Adrenal gland (tissue), 19 donors: ENCODE measurements at places on chromosomes 2 and 18.

GRCh38 chr2:20496076-20496872 lies 49.4 kb downstream of the RHOB start:
- peak; percentile 80 for DNase-seq

DNA sequence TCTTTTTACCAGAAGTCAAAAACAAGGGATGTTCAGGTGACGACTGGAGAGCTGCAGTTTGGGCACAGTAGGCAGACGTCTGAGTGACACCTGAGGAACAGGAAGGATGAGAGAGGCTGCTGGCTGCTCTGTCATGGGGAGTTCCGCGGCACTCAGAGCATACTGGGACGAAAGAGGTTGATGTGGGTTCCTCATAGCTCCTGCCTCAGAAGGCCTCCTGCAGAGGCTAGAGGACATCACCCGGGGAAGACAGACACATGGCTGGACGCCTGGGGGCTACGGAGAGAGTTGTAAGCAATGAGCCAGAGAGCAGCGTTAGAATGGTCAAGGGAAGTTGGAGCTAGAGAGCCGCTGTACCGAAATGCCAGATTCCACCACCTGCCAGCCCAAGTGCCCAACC lies 45.1 kb upstream of the GLI2 start:
- no peak for DNase-seq

DNA sequence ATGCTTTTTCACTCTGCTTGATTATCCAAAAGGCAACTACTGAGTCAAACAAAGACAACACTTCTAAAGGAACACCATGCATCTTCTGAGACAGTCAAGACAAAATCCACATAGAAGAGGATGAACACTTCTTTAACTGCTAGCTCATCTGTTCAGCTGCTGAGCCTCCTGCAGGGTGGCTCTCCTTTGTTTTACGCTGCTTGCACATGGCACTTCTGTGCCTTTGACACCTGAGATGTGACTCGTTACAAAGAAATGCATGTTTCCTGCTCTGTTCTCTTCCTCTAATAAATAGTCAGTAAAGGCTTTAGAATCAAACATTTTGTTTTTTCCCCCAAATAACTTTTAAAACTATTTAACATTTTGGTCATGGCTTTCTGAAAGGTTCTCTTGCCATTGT lies 1129.4 kb downstream of the TDRD15 start:
- no peak for DNase-seq

DNA sequence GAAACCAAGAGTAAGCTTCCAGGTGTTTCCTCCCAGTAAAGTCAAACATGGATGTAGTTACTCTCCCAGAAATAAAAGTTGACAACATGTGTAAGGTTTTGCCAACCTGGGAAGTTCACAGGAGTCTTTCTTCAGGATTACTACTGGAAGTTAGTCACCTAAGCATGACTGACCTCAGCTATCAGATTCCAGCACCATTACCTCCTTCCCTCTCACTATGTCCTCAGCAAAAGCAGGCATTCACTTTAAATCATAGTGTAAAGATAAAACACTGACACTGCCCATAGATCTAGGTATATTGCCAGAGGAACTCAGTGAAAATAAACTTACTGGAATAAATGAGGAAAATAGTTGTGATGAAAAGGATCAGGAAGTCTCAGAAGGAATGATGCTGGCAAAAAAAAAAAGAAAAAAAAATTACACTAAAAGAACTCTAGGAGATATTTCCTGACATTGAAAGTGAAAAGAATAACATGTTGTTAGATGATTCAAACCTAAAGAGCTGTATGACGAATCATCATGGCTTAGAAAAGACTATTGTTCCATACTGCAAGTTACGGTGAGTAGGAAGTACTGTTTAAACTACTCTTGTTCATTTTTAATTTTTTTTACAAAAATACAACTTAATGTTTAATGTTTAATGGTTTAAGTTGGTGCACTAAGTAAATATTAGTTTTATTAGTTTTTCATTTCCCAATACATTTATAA lies 484.5 kb upstream of the ZNF804A start:
- no peak for DNase-seq

GRCh38 chr2:231387904-231388724 lies 7.4 kb upstream of the B3GNT7 start:
- no peak for DNase-seq

GRCh38 chr18:33123862-33124518 lies 316.5 kb downstream of the CCDC178 start:
- no peak for DNase-seq

DNA sequence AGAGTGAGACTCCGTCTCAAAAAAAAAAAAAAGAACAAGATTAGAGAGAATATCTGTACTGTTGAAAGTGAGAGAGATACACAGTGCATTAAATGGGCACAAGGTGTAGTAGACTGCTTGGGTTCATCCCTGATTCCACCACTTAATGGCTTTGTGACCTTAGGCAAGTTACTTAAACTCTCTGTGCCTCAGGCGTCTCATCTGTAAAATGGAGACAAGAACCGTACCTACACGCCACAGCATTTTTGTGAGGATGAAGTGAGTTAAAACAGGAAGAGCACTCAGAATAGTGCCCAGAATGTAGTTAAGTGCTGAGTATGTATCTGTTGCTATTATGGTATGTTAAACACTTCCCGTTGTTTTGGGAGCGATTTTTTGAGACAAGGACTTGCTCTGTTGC lies 64.3 kb downstream of the MTHFD2 start:
- no peak for DNase-seq

DNA sequence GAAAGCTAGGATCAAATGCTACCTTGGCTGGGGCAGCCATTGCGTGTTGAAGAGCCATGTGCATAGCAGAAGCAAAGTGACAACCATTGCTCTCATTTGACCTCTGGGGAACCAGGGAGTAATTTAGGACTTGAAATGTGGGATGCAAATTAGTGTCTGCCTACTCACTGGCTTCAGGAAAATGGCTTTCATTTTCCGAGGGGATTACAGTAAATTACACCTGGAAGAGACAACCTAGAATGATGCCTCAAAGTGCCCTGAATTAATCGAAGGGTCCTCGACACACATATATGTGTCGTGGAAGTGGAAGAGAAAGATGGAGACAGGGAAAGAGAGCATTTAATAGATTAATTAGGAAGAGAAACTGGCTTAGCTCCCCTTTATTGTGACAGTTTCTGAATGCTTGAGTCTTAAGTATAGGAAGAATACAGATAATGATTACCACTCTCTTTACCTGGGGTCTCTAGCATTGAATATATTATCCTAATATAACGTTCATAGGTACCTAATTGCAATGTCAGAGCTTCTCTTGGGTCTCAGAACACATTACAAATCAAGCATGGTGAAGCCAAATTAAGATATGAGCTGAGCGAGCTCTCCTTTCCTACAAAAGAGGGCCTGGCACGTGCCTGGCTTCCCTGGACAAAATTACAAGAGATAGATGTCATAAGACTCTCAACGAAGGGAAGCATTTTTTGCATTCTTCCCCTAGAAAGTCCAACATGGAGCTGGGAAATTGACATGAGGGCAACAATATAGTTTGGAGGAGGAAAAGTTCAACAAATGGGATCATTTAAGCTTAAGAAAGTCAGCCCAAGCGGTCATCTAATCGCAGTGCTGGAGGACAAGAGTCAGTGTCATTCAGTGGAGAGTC lies 59.5 kb downstream of the MYCN start:
- no peak for DNase-seq

GRCh38 chr2:58834404-58834803 lies 593.3 kb upstream of the FANCL start:
- peak; percentile 20 for DNase-seq

DNA sequence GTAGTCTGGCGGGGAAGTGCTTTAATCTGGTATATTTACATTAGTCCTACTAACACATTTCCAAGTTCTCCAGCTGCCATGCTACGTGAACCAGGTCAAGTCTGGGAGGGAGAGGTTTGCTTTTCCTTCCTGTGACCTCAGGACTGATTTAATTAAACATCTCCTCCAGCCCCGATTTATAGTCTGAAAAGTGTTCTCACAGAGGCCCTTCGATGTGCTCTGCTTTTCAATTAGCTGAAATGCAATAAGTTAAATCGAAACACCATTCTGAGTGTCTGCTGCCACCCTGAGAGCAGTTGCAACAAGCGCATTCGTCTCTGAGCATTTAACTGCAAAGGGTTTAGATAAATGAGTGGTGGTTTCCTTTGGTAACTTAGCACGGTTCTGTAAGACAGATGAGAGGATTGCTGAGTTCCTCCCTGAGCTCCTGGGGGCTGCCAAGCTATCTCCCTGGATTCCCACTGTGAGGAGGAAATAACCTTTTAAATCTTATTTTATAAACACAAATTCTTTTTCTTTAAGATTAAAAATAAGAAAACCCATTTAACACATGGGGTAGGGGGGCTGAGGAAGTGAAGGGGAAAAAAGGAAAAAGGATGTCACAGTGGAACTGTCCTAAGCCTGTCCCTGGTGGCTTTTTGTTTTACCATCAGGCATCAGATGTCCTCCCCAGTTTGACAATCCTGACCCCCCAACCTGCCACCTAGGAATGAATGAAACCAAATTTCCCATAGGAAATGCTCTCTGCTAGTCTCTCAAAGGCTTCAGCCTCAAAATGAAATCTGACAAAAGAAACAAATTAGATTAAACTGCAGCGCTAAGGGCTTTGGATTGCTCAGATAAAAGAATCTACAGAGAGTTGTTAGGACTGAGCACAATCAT lies 56.5 kb upstream of the CREB1 start:
- peak; percentile 16 for DNase-seq

DNA sequence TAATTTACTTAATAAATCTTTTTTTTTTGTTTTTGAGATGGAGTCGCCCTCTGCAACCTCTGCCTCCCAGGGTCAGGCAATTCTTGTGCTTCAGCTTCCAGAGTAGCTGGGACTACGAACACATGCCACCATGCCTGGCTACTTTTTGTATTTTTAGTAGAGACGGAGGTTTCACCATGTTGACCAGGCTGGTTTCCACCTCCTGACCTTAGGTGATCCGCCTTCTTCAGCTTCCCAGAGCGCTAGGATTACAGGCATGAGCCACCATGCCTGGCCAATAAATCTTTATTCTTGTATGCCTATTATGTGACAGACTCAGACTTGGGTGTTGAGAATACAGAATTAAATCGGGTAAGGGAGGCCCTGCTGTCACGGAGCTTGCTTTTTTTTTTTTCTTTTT lies 16.7 kb upstream of the ASXL2 start:
- DNase-seq, result no peak

- no peak for DNase-seq
Observed at GRCh38 chr2:140526575-140526974, 1604.2 kb downstream of the LRP1B start.

- DNase-seq, result no peak
Observed at GRCh38 chr2:20696366-20696765, 29.4 kb downstream of the GDF7 start.

GRCh38 chr2:145687442-145688134 lies 1167.7 kb upstream of the ZEB2 start:
- DNase-seq, result no peak

DNA sequence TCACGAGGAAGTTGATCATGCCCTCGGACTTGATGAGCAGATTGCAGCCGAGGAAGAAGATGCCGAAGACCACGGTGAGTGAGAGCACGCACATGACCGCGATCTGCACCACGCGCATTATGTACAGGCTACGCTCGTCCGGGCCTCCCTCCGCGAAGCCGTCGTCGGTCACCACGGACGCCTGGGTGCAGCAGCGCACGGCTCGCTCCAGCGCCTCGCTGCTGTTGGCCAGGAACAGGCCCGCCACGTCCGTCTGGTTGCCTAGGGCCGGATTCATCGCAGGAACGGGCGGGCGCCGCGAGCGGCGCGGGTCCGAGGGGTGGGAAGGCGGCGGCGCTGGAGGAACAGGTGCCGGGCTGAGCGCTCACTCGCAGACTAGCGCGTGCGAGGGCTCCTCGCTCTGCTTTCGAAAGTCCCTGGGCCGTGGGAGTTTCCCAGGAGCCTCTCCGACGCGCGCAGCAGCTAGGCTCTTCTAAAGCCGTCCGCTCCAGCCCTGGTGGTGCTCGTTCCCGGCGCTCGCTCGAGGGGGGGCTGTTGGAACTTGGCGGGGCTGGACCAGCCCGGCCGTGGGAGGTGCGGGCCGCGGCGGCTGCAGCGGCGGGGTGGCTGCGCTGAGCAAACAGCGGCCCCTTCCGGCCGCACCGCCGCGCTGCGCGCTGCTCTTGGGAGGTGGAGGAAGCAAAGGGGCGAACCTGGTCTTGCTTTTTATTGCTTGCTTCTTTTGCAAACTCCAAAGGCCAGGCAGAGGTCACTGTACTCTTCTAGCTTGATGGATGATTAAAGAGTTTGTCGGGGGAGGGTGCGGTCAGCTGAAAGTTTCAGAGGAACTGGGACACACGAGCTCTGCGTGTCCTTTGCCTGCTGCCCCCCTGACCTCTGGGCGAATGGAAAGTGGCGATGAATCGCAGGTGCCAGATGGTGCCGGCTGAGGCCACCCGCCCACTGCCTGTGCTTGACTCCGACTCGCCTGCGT lies at the start of gene RPRM:
Gene RPRM (minus strand): TSS at position 474 of the 973 bp plus-strand sequence. CDS start 197 bp downstream, at position 277.
- peak; percentile 86 for DNase-seq

DNA sequence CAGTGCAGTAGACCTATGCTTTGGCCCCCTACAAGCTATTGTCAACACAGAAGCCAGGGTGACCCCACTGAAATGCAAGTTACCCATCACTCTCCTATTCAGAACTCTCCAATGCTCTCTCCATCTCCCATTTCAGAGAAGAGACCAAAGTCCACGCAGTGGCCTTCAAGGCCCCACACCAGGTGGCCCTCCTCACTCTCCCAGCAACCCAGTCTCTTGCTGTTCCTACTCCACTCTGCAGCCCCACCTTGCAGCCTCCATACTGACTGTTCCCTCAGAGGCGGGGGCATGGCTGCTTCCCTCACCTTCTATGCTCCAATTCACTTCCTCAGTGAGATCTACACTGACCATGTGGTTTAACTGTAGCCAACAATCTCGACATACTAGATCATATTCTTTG lies 313.3 kb downstream of the CELF4 start:
- no peak for DNase-seq

DNA sequence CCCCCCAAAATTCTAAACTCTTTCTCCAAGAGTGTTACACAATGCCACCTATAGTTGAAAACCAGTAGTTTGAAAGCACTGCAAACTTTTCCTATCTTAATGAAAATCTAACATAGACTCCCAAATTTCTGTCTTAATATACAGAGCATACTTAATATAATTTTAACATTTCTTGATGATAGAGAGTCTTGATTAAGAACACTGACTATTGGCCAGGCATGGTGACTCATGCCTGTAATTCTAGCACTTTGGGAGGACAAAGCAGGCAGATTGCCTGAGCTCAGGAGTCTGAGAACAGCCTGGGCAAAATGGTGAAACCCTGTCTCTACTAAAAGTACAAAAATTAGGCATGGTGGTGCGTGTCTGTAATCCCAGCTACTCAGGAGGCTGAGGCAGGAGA lies 34.2 kb downstream of the ASXL2 start:
- DNase-seq, result peak; percentile 37

DNA sequence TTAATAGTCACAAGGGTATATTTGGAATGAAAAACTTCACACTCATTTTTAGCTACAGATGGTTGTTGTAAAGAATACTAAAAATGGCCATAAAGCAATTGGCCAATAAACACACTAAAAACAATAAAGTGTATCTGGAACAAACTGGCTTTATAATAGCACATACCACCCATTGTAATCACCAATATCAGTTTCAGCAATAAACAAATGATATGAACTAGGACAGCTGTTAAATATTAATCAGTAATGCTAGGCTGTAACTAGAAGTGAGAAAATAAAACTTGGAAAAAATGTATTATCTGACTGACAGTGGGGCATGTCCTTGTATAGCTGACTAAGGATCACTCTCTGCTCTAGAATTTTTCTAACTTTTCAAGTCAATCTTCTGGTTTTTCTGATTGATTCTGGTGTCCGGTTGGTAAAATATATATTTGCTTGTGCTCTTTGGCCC lies 312.5 kb downstream of the RND3 start:
- DNase-seq, result no peak
